Airway epithelial cell (primary cell): ENCODE measurements at places on chromosomes 11 and 22. TPM values are rescaled to one million over a fixed set of nuclear protein-coding genes. Genes with fewer than 3 reads are reported as not detected.

OR52E6 gene
- total RNA-seq, result not detected in 2 replicates

PAAF1 gene
- total RNA-seq, result 10.9 and 16.5 TPM in 2 replicates

CASP12 gene
- not detected in 2 replicates for total RNA-seq

MADD gene
- total RNA-seq, result 14.1 and 15.2 TPM in 2 replicates

TSGA10IP gene
- total RNA-seq, result not detected in 2 replicates

SLC35F2 gene
- total RNA-seq, result 46.5 and 48.1 TPM in 2 replicates

MN1 gene
- total RNA-seq, result 16.8 and 18.3 TPM in 2 replicates

PANX2 gene
- 0.46 and 0.71 TPM in 2 replicates for total RNA-seq

PLAAT2 gene
- 0.42 TPM in 1 of 2 replicates, not detected in the other for total RNA-seq
